ENCODE measurements at places on chromosomes 7 and 10.
A peak's percentile ranks its signal among the peaks of the same experiment; 100 is the strongest.

- peak; percentile 10 for DNase-seq
Observed at GRCh38 chr10:62354916-62355315, 19.3 kb upstream of the ZNF365 start.

DNA sequence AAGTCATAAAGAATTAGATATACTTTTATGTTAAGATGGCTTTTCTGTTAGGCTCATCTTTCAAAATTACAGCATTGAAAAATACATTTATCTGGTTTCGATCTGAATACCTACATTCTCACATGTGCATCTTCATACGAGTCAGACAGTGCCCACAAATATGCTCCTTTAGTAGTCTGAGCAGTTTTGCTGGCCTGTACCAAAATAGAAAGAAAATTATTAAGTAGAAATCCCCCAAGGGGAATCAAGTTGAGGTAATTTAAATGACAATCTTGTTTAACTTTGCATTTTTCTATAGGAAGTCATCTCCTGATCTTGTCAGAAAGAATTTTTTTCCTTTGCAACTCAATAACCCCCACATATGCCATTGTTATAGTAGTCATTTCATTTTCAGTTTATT lies 287.4 kb upstream of the SEMA3D start:
- no peak for DNase-seq

GRCh38 chr10:44723082-44723481 lies 188.1 kb upstream of the TMEM72 start:
- DNase-seq, result no peak

- DNase-seq, result no peak
Observed at GRCh38 chr10:112546474-112546873, 99.5 kb downstream of the VTI1A start.

- DNase-seq, result no peak
Observed at GRCh38 chr7:75572396-75572795, 80.3 kb downstream of the SPDYE5 start.
